ENCODE measurements at places on chromosomes 6 and 20.
A peak's percentile ranks its signal among the peaks of the same experiment; 100 is the strongest.

DNA sequence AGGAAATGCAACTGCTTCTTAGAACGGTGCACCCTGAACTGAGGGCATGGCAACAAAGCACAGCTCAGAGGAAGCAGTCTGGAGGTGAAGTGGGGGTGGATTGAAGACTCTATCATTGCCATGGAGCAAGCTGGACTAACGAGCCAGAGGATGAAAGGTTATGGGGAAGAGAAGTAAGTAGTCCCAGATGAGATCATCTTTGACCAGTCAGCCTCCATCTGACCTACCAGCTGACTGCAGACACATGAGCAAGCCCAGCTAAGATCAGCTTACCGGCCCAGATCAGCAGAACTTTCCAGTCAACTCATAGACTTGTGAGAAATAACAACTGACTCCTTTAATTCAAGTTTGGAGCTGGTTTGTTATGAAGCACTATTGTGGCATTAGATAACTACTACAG is 9.1 kb upstream of the JAG1 start:
- DNase-seq, result no peak

DNA sequence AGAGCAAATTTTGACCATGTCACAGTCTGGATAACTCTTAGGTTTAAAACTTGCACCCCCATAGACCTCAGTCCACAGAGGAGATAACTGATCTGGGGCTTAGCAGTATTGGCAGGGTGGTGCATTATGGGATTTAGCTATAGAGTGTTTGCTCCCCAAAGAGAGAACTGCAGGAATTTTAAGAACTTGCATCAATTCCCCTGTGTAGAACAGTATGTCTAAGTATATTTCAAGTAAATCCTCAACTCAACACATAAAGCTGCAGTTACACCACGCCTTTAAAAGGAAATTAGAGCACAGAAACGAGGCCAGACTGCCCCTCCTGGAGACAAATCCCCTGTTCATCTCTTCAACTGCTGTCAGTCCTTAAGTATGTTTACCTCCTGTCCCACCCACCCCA is 144.9 kb downstream of the TRMT11 start:
- no peak for DNase-seq

DNA sequence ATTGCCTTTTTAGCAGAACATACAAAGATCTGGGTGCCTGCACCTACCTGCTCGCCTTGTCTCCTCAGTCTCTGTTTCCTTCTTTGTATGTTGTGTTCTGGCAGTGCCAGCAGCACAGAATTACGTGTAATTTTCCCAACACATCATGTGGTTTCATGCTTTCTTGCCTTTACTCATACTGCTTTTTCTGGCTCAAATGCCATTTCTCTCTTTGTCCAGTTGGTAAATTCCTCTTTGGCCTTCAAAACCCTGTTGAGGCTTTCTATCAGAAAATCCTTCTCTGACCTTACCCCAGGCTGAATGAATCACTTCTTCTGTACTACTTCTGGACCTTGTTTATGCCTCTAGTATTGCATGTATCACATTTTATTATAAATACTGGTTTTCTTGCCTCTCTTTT is 31.8 kb downstream of the L3MBTL3 start:
- DNase-seq, result no peak

DNA sequence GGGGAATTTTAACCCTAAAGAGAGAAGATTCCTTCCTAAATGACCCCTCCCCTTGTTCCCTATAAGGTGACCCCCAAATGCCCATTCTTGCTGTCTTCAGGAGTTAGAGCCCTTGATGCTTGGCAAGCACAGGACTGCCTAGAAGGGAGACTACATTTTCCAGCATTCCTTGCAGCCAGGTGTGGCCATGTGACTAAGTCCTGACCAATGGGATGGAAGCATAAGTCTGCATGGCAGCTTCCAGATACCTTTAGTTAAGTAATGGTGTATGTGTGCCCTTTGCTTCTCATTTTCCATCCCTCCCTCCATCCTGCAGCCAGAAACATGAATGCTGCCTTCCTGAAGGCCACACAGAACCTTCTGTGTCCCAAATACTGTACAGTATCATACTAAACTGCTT is 5.5 kb downstream of the BFSP1 start:
- DNase-seq, result no peak

- no peak for DNase-seq
Observed at GRCh38 chr6:27297857-27298730, 14.0 kb downstream of the POM121L2 start.

DNA sequence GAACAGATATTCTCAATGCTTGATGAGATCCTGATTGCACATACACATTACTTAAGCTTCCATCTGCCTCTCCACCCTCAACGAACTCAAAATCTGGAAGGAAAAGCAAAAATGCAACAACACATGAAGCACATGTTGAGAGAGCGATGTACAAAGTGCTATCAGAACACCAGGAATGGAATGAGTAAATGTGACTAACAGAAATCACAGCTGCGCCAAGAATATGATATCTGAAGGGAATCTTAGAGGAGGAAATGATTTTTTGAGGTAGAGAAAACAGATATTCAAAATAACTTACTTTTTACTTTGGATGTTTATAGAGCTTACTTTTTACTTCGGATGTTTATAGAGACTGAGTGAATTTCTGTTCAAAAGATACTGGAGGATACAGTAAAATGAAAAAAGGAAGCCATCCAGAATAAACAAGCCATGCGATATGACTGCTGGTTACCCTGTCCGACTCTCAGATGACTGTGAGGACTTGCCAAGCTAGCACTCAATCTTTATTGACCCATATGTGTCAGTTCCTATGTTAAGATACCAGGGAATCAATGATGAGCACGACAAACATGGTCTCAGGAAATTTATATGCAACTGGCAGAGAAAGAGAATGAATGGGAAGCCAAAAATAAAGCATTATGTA is 102.0 kb downstream of the SMLR1 start:
- DNase-seq, result no peak

DNA sequence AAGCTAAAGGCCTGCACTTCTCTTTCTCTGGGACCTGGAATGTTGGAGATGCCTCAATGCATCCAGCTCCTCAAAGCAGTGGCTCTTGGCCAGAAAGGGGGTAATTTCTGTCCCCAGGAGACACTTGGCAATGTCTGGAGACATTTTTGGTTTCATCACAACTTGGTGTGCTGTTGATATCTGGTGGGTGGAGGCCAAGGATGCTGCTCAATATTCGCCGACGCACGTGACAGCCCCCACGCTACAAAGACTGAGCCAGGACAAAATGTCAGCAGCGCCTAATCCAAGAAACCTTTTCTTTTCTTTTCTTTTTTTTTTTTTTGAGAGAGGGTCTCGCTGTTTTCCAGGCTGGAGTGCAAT is 79.8 kb downstream of the SULF2 start:
- DNase-seq, result no peak

- no peak for DNase-seq
Observed at GRCh38 chr6:37513155-37513554, 13.5 kb upstream of the CCDC167 start.

- DNase-seq, result no peak
Observed at GRCh38 chr6:118198746-118199145, 291.7 kb downstream of the SLC35F1 start.

- DNase-seq, result no peak
Observed at GRCh38 chr6:17950095-17950494, 37.3 kb downstream of the KIF13A start.

- no peak for DNase-seq
Observed at GRCh38 chr20:9949563-9949962, 85.2 kb upstream of the ANKEF1 start.

DNA sequence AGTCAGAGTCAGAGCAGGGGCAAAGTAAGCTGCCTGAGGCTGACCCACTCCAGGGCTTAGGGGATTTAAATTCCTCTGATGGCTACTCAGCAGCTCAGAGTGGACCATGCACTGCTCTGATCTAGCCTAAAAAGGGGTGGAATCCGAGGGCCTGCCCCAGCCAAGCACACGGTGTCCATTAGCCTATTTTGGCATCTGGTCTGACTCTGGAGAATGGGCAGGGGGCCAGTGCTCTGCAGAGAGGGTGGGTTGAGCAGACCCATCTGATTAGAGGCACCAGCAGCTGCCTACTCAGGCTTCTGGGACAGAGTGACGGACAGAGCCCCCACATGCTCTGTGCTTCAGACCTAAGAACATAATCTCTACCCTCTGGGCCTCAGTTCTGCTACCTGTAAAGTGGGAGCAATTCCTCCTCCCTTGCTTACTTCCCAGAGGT is 25.9 kb upstream of the TGM2 start:
- no peak for DNase-seq

DNA sequence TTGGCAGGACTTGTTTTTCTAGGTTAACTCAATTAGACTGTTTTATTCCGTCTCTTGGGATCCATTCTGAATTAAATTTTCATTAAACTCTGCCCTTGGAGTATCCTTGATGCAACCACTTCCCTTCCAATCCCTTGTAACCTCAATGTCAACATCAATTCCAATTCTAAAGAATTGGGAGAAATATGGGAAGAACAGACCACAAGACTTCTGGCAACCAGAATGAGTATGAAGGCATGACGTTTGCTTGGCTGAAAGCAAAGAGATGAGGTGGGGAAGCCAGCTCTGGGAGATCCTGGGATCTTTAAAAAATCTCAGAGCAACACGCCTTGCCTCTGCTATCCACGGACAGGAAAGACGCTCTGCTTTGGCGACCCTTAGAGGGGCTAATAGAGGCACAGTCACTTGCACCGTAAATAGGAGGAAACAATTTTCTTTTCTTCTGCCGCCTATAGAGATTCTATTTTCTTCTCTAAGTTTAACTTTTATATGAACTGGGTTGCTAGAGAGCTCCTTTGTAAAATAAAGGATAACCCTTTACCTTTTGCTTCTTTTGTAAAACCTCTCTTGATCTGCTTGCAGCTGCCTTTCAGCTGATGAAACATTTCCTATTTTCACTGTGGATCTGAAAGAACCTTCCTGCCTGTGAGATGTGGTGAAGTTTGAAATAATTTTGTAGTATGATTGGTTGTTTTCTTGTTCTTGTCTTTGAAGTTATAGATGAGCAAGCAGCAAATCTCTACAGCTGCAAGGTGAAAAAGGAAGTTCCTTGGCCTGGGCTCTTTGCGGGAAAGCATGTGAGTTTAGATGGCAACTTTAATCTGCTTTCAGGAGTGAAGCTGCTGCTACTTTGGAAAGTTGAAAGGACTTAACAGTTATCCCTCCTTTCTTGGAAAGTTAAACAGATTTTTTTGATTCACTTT is at the start of gene ASIP:
Gene ASIP (plus strand): TSS at position 731 of the 923 bp plus-strand sequence. CDS start 18,952 bp downstream, outside the sequence.
- DNase-seq, result no peak

DNA sequence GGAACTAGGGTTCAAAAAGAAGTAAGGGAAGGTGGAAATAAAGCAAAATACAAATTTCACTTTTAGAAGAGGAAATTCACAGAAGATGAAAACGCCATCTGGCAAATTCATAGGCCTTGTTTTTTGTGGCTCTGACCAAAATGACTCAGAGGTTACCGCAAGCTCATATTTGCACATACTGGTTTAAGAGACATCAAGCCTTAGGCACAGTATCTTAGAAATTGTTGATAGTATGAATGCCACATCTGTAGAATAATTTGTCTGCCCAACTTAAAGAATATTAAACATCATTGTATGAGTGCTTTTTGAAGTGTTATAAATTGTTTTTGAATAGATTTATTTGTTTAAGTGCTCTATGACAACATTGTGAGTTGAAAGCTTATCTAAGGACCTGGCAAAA is 10.6 kb downstream of the TAAR1 start:
- no peak for DNase-seq

- no peak for DNase-seq
Observed at GRCh38 chr20:56676001-56676400, 46.9 kb downstream of the TFAP2C start.

- peak; percentile 17 for DNase-seq
Observed at GRCh38 chr20:4835244-4836177, 113.8 kb downstream of the PRND start.

GRCh38 chr6:33700391-33701050 is 11.0 kb downstream of the UQCC2 start:
- DNase-seq, result peak; percentile 84

DNA sequence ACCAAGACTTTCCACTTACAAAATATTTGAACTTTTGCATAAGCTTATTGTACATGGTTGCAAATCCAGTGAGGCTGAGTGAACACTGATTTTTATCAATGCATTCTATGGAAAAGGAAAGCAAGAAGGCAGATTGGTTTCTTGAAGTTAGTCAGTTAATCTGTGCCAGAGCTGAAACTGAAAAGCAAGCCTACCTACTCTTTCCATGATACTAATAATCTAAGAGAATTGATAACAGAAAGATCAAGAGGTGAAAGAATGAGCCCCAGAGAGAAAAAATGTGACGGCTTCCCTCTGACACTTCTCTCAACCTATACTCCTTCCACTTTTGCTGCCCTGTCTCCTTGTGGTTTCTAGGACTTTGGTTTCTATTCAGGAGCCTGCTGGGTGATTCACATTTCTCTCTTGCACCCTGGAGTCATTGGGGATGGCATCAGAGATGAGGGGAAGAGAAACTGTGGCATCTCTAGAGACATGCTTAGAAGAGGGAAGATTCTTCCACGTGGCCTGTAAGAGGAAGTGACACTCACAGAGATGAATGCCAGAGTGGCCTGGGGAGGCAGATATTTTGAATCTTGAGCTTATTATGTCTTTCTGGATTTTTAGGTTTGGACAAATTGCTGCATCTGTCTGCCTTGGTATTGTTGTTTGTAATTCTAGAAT is 158.6 kb upstream of the RIMS1 start:
- no peak for DNase-seq

DNA sequence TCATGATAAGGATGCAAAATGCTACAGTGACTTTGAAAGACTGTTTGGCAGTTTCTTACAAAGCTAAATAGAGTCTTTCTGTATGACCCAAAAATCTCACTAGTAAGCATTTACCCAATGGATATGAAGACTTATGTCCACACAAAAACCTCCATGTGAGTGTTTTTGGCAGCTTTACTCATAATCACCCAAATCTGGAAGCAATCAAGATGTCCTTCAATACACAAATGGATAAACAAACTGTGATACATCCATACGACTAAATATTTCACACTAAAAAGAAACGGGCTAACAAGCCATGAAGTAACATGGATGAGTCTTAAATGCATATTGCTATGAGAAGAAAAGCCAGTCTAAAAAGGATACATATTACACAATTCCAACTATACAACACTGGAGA is 117.2 kb downstream of the PDE10A start:
- no peak for DNase-seq

DNA sequence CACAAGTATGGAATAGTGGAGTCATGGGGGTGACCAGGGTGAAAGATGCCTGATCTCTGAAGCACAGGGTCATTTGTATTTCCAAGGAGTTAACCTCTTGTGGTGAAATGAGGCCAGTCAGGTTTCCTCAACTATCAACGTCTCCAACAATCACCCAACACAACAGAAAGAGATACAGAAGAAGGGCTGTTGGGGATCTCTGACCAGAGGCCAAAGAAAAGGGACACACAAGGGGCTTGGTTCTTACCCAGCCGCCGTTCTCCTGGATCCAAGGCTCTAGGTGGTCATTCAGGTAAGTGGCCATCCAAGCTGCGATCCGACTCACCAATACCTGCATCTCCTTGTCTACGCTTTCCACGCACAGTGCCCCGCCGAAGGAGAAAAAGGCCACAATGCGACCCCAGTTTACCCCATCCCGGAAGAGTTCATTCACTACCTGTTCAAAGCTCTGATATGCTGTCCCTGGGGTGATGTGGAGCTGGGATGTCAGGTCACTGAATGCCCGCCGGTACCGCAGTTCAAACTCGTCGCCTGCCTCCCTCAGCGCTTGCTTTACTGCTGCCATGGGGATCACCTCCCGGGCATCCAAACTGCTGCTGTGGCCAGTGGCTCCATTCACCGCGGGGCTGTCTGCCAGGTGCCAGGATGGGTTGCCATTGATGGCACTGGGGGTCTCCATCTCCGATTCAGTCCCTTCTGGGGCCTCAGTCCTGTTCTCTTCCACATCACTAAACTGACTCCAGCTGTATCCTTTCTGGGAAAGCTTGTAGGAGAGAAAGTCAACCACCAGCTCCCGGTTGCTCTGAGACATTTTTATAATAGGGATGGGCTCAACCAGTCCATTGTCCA is 1.0 kb downstream of the BCL2L1 start:
- peak; percentile 36 for DNase-seq

GRCh38 chr6:38077488-38078030 is 258.0 kb downstream of the ZFAND3 start:
- no peak for DNase-seq

All from transverse colon (tissue), 4 donors.